Gastroesophageal sphincter (tissue), 4 donors: ENCODE measurements at places on chromosomes 6 and 20.

GRCh38 chr20:59010995-59011873 lies 4.2 kb upstream of the CTSZ start:
- no peak for ATAC-seq

DNA sequence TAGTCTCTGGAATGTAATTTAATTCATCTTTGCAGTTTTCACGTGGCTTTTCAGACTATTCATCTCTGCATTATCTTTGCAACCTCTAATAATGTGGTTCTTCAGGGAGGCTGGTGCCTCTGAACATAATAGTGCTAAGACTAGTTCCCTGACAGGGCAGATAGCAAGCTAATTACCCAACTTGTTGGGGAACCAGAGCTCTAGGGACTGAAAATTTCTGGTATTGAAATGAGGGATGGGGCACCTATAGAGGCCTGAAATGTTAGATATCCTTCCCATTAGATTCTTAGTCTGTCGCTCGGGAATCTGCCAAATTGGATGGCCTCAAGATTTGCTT lies 693.6 kb upstream of the MAP3K7 start:
- ATAC-seq: no peak

GRCh38 chr20:58481481-58482021 lies 33.6 kb downstream of the APCDD1L start:
- ATAC-seq: peak; percentile 57

- ATAC-seq: no peak
Observed at GRCh38 chr20:10658051-10658823, 15.6 kb downstream of the JAG1 start.

DNA sequence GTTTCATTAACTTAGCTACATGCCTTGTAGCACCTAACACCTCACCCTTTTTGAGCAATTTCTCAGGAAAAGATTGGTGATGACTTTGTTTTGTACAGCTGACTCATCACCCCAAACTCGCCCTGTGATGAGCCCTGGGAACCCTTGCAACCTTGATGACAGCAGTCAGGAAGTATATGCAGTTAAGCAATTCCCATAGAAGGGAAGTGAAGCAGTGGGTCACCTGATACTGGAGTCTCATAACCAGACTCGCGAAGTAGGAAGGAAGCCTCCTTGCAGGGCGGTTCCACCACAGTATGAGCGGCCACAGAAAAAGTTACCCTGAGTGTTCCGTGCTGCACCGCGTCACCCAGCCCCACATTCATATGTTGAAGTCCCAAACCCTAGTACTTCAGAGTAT lies 82.0 kb upstream of the EDN1 start:
- no peak for ATAC-seq
